ENCODE measurements at places on chromosomes 1 and 21.

GRCh38 chr1:159187647-159188374 is 16.4 kb downstream of the CADM3 start:
- no peak for DNase-seq

GRCh38 chr21:44456915-44457736 is 1.8 kb downstream of the LRRC3 start:
- DNase-seq, result no peak

- DNase-seq, result no peak
Measured at GRCh38 chr1:28297826-28298225, 31.0 kb upstream of the MED18 start.

GRCh38 chr1:39360731-39361130 is 130.7 kb upstream of the BMP8A start:
- no peak for DNase-seq

DNA sequence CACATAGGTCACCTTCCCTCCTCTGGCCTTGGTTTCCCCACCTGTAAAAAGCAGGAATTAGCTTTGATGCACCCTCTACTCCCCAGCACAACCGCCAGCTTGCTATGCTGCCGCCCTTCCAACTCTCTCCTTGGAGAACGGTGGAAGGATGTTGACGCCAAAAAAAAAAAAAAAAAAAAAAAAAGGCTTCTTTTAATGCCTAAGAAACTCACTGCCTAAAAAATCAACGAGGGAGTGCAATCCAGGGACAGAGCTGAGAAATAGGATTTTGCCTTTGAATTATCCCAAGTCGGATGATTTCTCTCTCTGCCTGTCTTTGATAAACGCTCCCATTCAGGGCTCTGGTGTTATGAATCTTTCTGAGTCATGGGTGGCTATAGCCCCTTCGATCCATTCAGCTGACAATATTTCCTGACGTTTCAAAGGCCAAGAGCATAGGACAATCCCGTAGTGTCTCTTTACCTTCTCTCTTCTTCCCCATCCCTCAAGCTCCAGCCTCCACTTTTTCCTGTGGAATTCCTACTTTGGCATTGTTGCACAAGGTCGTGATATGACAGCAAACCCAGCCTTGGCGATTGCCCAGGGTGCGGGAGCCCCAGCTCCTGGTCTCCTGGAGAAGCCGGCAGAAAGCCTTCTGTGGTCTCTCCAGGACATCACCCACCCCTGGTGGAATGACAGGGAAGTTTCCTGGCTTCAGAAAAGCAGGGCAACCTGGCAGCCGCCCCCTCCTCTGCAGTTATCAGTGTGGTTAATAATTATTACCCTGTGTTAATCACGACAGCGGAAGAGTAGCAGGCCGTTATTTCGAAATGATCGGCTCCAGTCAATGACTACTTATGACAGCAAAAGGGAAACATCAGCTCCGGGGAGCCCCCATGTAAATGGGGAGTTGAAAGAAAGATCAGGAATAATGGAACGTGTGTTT is 8.0 kb upstream of the PLXNA2 start:
- no peak for DNase-seq

DNA sequence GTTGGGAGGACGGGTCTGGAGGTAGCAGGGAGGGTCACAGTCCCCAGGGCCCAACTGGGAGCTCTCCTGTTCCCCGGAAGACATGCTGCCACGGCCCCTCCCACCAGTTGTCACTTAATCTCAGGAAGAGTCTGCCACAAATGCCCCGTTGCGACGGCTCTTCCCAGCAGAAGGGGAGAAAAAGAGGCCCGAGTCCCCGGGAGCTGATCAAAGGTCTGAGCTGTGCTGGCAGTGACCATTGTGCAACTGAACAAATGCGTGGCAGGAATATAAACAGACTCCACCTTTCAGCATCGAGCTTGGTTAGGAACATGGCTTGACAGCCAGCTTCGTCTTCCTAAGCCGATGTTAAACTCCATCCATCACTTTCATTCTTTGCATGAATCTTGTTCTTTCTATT is 27.8 kb upstream of the ZBTB21 start:
- no peak for DNase-seq

DNA sequence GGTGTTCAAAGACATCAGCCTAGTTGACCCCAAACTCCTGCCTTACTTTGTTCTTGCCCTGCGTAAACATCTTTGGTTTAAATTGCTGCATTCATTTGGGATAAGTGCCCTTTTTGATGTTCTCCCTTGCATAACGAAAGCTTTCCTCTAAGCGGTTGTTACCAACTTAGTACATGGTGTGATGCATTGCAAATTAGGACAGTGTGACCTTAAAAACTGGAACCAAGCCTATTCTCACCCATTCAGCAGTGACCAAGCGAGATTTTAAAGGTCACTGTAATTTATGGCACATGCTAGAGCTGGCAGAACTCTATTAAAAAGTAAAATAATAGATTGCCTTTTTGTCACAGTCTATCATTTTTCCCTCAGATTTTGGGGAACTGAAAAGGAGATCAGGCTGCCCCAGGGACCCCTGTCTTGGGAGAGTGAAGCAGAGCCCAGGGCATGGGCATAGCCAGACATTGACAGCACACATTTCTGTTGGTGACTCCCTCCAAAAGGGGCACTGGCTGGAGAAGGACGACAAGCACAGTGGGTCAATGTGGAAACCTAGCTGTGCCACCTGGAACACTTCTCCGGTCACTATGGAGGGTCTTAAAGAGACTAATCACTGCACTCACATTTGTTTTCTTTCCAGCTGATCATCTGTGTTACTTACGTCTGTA is 63.9 kb downstream of the KCNK1 start:
- DNase-seq, result no peak

GRCh38 chr1:186894415-186894814 is 65.7 kb downstream of the PLA2G4A start:
- DNase-seq, result no peak

GRCh38 chr1:94746635-94747525 is 73.3 kb upstream of the SLC44A3 start:
- no peak for DNase-seq

DNA sequence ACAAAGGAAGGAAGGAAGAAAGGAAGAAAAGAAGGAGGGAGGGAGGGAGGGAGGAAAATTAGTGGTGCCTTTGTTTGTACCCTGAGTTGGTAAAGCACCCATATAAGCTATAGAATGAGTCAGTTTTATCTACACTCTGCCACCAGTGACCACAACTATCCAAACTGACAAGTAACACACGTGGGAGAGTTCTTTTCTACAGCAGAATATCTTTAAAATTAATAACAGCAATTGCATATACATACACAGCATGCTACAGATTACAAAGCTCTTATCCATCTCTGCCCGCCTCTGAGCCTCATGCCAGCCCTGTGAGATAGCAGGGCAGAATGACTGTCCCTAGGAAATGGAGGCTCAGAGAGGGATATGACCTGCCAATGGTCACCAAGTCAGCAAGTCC is 20.3 kb downstream of the CDCP2 start:
- no peak for DNase-seq

DNA sequence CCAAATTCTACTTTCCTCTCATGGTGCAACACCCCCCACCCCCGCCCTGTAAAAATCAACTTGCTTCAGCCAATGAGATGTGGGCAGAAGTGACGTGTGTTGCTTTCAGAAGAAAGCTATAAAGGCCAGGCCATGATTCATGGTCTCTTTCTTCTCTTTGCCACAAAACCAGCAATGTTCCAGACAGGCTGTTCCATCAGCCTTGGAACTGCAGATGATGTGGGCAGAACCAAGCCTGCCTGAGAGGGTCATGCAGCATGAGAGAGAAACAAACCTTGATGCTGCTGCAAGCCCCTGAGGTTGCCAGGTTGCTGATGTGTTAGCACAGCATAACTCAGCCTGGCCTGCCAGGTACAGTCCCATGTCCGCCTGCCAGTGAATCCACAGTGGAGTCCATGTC is 41.8 kb downstream of the MIS18A start:
- no peak for DNase-seq

DNA sequence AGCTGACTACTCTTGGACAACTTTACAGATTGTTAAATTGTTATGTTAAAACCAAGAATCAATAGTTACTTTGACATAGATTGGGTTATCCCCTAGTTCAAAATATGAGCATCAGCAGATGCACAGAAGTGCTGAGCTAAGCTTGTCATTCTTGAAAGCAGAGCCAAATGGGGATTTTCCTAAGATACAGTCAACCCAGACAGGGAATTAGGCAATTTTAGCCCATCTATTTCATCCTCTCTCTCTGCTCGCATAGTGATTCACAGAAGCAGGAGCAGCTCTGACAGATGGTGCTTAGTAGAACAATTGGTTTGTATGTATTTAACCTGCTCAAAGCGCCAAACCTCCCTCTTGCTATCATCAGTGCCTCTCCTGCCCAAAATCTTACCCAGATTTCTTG is 27.9 kb upstream of the PRRC2C start:
- peak; percentile 68 for DNase-seq

GRCh38 chr1:102550729-102551384 is 554.1 kb upstream of the OLFM3 start:
- DNase-seq, result no peak

DNA sequence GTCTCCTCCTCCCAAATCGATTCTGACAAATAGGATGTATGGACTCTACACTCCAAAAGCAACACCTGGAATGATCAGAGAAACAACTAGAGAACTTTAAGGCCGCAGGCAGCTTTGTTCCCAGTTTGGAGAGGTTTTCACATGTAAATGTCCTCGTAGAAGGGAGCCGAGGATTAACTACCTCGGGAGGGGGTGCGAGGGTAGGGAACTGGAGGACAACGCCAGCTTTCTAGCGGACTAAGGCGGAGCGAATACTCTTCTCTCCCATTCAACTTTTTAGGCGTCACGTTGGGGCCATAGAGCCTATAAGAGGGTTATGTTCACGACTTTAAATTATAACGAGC is 1.2 kb downstream of the SCAF4 start:
- peak; percentile 32 for DNase-seq

GRCh38 chr1:83998205-83998497 is 781 bp downstream of the TTLL7 start:
- no peak for DNase-seq

DNA sequence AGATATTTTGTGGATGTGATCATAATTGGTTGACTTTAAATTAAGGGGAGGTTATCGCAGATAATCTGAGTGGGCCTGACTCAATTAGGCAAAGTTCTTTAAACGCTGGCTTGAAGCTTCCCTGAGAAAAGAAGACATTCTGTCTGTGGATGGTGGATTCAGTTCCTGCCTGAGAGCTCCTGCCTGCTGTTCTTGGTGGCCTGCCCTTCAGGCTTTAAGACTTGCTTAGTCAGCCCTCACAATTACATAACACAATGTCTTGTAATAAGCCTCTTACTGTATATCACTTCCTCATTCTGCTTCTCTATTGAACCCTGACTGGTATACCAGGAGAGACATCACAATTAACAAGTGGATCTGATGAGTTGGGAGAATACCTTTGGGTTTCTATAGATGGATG is 50.2 kb downstream of the KCNJ6 start:
- peak; percentile 77 for DNase-seq

DNA sequence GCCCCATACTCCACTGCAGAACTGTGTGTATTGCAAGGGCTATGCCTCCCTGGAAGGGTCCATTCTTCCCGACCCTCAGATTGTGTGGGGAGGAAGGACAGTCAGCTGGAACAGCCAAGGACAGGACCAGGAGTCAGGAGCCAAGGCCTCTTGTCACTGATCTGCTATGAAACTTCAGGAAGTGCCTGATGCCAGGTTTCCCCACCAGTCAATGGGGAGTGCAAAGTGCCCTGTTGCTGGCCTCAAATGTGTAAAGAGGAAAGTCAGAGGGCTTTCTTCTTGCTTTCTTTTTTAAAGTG is 168.8 kb downstream of the GRIK3 start:
- no peak for DNase-seq

DNA sequence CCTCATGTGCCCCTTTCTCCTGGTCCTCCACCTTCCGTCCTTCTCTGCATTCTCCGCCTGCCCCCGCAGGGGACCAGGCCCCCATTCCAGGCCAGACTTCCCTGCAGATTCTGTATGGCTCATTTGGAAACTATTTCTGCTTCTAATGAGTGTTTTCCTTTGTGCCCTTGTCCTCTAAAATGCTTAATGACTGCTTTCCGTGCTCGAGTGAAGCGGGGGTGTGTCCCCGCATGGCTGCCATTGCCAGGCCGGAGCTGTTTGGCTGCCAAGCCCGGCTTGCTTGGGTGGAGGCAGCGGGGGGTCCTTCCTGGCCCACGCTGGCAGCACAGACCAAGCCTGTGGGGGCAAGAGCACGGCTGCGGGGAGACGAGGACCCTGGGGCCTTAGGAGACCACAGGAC is 299.3 kb upstream of the VAMP3 start:
- peak; percentile 27 for DNase-seq

DNA sequence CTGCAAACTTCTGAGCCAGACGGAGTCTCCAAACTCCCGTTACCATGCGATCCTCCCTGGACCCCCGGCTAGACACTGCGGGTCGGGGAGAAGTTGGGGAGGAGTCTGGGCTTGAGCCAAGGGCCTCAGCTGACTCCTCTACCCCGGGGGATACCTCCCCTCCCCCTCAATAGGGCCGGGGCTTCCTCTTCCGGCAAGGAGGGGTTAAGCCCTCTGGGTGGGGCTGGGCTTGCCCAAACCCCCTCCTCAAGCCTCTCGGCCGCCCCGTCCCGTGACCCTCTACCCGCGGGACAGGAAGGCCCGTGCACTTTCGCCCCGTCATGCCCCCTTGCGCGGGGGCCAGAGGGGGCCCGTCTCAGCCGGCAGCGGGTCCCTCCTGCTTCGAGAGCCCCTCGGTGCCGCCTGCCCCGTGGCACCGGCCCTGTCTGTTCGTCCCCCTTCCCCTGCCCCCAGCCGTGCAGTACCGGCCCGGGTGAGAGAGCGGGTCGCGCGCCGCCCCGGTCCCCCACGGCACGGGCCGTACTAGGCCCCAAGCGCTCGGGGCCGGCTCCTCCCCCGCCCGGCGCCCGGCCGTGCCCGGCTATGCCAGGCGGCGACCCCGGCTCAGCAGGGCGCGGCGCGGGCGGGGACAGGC is 652 bp downstream of the ARL8A start:
- no peak for DNase-seq

DNA sequence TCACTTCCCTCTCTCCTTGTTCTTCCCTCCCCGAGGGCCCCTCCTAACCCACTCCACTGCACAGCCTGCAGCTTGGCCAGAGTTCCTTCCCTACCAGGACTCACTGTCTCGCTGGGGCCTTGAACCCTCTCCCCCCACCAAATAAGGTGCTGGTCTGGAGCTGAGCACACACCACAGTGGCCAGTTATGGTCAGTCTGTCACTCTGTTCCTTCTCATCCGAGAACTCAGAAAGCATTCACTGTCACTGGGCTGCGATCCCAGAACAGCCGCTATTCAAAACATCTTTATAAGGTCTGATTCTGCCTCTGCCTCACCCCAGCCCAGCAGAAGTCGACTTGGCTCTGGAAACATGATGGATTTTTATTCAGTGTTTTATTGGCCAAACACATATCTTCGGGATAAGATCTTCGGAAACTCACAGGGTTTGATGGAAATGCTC is 19.8 kb upstream of the LBR start:
- peak; percentile 83 for DNase-seq

DNA sequence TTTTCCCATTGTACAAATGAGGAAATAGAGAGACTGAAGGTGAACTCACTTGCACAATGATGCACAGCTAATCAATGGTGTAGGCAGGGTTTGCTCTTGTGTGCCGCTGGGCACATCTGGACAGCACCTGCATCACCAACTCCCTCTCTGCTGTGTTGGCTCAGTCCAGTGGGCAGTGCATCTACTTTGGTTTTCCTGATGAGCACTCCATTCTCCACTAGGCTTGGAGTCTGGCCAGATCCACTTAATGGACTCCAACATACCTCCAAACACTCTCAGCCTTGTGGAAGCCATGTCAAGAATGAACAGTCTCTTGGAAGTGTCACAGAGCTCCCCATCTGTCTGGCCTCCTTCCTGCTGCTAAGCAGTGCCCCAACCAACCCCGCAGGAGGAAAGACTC is 152.2 kb downstream of the HIVEP3 start:
- no peak for DNase-seq

- no peak for DNase-seq
Measured at GRCh38 chr1:53951697-53952096, 5.5 kb downstream of the LRRC42 start.

- no peak for DNase-seq
Measured at GRCh38 chr1:25806418-25806817, 6.4 kb downstream of the SELENON start.
